ENCODE measurements at places on chromosomes 3 and 15.

GRCh38 chr15:62545467-62546227 lies 380.6 kb upstream of the C2CD4B start:
- no peak for DNase-seq

DNA sequence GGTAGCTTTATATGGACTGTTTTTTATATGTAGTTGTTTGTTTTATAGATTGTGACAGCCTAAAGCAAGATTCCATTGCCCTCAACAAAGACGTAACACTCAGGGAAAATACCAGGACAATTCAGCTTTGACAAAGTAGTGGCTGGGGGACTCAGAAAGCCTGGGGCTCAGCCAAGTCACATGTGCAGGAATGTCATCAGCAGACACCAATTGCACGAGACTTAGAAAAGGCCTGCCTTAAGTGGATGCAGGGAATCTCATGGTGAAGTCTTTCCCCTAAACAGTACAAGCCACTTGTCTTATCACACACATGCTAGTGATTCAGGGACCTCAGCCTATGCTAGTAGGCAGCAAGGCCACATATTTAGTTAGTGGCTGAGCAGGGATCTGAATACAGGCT lies 381.8 kb upstream of the THBS1 start:
- DNase-seq = no peak

GRCh38 chr3:146169891-146170290 lies 8.9 kb upstream of the PLOD2 start:
- no peak for DNase-seq

- no peak for DNase-seq
Observed at GRCh38 chr3:128205558-128206145, 52.4 kb downstream of the EEFSEC start.

- no peak for DNase-seq
Observed at GRCh38 chr3:124306665-124307064, 314.7 kb upstream of the ROPN1 start.

- no peak for DNase-seq
Observed at GRCh38 chr3:148309390-148310035, 388.2 kb upstream of the AGTR1 start.

DNA sequence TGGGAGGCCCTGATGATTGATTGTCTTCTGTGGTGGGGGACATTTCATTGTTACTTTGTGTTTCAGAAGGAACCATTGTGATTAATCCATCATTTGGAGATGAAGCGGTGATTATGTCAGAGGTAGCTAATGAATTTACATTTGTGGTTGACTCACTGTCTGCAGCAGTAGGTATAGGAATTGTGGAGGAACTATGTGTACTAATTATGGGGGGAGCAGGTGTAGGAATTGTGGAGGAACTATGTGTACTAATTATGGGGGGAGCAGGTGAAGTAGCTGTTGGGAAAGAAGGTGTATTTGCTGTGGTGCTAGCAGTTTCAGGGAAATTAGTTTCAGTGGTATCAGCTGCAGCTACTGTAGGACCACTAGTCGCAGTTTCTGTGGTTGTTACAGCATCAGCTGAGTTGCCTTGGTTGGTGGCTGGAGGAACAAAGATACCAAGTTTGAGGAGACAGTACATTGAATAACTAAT lies 6.9 kb downstream of the MUC13 start:
- no peak for DNase-seq

GRCh38 chr3:125643172-125643571 lies 47.9 kb upstream of the OSBPL11 start:
- DNase-seq = no peak

DNA sequence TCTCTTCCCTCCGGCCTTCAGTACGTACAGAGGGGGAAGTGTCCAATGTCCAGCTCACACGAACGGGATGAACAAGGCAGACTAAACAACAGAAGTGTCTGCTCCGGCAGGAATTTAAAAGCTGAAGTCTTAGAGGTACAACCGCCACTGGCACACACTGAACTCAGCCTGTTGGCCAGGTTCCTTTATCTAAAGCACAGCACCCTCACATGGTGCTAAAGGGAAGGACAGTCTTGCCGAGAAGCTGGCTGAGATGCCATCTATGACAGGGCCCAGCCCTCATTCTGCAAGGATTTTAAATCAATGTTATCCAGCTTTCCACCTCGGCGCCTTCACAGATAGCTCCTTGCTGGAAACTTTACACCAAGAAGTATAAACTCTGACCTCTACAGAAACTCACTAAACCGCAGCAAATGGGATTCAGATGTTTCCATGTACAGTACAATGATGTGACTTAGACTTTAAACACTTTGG lies 2.8 kb downstream of the ADAMTS17 start:
- no peak for DNase-seq

GRCh38 chr3:155304394-155304793 lies 10.9 kb upstream of the STRIT1 start:
- DNase-seq = no peak

DNA sequence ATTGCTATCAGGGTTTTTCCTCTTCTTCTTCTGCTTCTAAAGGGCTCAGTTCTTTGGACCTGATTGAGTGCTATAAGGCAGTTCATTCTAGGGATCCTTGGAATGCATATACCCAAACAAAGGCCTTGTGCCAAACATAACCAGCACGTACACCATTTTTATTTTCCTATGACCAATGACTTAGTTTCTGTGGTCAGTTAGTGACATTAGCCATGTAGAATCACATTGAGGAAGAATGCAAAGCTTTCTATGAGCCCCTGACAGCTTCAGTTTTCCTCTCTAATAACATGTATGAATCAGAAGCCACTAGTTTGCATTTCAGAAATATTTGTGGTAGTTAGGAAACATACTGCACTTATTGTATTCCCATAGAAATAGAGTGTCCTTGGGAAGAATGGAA lies 240.0 kb downstream of the THRB start:
- DNase-seq = no peak

DNA sequence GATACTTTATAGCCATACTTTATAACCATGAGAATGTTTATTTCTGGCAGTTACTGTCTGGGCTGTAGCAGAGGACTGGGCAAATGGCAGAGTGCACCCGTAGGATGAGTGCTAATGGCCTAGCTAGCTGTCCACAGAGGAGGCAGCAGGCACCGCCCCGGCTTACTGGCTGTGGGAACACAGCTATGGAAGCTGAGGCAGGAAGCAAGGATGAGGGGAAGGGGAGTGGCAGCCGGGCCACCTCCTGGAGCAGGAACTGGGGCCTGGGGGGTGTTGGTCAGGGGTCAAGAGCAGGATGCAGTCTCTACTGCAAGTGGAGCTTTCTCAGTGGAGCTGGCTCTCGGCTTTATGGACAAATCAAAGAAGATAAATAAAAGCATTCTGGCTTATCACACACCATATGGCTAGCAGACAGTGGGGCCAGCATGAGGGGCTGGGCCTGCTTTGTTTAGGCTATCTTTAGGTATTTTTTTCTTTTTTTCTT lies 316.8 kb upstream of the CTDSPL start:
- DNase-seq = no peak

GRCh38 chr3:126053949-126054569 lies 29.9 kb downstream of the SLC41A3 start:
- DNase-seq = no peak

DNA sequence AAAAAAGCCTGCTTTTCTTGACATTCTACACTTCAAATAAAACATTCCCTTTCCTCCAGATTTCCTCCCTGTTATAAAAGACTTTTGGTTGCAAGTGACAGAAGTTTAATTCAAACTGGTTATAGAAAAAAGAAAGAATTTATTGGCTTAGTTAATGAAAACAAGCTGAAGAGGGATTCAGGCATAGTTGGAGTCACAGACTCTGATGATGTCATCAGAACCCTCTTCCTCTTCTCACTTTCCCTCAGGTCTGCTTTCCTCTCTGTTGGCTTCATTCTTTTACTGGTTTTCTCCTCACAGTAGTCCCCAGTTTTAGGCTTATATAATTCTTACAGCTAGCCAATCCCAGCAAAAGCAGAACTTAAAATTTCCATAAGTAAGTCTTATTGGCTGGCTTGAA lies 32.0 kb upstream of the MBNL1 start:
- no peak for DNase-seq

DNA sequence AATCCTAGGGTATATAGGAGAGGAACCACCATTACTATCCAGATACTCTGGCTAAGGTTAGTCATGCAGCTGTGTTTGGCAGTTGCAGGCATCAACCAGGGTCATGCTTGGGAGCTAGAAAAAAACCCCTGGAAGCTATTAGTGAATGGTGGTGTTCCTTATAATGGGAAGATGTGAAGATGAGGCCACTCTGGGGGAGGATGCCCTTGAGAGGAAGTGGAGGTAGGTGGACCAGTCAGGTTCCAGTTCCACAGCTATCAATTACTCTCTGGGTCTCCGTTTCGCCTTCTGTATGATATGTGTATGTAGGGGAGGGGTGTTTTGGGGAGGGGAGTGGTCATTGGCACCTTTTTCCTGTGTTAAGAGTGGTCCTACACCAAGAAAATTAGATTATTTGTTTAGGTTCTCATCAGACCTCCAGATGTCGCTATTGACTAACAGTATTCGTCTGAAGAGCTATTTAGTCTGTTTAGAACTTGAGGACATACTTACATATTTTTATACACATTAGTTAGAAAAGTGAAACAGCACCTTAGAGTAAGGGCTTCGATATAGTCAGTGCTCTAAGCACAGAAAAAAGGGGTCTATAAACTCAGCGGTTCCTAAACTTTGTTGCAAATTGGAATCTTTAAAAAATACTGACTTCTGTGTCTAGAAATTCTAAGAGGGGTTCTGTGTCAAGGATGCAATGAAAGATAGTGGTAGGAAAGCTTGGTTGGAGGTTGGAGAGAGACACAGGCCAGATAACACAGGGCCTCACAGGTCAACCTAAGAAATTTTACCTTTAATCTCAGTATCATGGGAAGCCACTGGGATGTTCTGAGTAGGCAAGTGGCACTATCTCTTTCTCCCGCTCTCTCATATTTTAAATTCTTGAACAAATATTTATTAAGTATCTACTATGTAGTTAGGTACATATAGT lies 9.1 kb upstream of the HPS3 start:
- no peak for DNase-seq

DNA sequence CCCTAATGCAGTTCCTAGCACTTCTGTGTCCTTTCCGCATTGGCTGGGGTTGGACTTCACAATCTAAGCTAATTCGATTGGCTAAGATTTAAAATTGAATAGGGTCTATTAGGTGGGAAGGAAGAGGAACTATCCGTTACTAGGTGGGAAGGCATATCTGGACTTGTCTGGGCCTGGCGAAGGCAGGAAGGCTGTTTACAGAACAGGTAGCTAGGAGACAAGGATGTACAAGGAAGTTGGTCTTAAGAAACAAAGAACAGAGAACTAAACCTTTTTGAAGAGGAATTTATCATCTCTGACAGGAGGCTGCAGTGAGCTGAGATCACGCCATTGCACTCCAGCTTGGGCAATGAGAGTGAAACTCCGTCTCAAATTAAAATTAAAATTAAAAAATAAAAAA lies 17.3 kb upstream of the ATG7 start:
- no peak for DNase-seq

- DNase-seq = no peak
Observed at GRCh38 chr3:187995667-187996066, 158.3 kb upstream of the LPP start.

- DNase-seq = no peak
Observed at GRCh38 chr3:122497425-122497824, 17.3 kb downstream of the KPNA1 start.

GRCh38 chr15:77508541-77509243 lies 88.0 kb downstream of the HMG20A start:
- DNase-seq = no peak

GRCh38 chr3:143951351-143951971 lies 20.2 kb upstream of the DIPK2A start:
- no peak for DNase-seq

DNA sequence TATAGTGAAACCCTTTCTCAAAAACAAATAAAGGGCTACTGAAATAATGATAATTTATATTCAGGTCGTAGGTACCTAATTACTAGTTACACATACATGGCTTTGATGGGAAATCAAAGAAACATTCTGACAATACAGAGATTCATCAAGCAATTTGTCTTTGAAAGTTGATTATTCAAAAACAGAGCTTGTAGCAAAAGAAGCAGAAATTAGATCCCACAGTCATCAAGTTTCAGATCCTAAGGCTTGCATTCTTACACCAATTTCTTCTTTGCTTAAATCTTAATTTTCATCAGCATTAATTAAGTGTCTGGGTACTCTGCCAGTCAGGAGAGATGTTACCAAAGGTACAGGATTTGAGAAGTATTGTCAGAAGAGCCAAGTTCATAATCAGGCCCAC lies 1.5 kb upstream of the HEXA start:
- no peak for DNase-seq

DNA sequence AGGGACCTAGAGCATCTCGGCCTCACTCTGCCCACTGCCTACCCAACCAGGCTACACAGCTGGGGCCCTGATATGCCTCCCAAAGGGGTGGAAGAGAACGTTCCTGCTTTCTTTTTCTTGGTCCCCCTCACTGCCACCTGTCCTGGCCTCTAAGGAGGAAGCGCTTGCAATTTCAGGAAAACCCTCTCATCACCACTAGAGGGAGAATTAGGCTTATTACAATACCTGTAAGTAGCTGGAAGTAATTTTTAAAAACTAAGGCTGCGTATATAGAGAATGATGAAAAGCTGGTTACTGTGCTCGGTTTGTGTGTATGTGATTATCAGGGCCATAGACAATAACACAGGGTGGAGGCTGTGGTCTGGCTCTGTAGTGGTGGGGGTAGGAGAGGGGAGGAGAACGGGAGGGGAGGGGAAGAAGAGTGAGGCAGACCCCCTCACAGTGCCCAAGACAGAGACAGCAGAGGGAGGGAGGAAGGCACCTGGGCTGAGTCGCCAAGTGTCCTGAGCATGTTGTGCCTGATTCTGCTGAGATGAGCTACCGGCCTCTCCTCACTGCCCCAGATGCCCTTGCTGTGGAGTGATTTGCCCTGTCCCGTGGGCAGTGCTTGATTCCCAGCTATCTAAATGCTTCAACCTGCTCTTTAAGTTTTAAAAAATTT lies 3.3 kb downstream of the GABRG3 start:
- no peak for DNase-seq

DNA sequence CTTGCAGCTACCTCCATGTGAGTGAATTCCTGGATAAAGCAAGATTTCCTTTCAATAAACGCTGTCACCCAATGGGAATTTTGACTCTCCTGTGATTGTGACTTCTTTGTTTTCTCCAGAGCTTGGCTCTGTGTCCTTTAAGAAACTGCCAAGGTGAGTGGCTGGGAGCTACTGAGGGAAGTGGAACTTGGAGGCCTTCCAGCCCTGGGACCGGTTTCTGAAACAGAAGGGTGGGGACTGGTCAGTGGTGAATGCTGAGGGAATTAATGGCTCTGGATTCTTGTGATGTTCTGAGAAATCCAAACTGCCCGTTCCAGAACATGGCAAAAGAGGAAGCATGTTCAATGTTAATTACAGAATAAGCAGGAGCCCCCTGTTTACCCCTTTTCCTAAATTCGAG lies 41.1 kb upstream of the MYZAP start:
- DNase-seq = no peak

- no peak for DNase-seq
Observed at GRCh38 chr3:30720586-30721313, 114.3 kb downstream of the TGFBR2 start.
